ENCODE measurements at places on chromosomes 2 and 18. TPM values are rescaled to one million over a fixed set of nuclear protein-coding genes. Genes with fewer than 3 reads are reported as not detected.

The DSEL gene
- 4.9 TPM for total RNA-seq

The GKN2 gene
- not detected for total RNA-seq

The PDCD1 gene
- 0.42 TPM for total RNA-seq

DNA sequence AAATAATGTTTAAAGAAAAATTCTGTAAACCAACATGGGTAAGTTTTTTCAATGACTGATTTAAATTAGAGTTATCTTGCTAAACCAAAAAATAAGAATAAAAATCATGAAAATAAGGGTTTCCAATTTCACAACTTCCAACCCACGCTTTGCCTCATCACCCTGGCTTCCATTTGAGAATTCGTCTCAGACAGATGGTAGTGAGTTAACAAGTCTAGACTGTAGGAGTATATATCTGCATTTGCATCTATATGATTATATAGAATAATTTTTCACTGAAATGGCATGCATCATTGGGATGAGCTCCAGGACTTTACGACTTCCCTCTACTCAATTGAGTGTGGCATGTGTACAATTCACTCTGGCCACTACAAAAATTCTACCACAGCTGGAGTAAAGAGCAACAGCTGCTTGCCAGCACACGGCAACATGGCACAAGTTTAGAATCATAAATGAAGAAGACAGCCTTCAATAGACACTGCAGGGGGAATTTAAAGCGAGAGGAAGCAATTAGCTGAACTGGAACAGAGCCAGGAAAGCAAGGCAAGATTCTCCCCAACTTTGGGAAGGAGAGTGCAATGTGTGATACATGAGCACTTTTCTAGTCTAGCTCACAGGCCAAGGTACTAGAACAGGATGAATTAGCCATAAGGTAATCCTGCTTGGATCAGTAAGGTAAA is 1673.5 kb upstream of the CELF4 start:
- no peak for DNase-seq

GRCh38 chr2:227864161-227864756 is 7.2 kb upstream of the DAW1 start:
- DNase-seq = no peak

DNA sequence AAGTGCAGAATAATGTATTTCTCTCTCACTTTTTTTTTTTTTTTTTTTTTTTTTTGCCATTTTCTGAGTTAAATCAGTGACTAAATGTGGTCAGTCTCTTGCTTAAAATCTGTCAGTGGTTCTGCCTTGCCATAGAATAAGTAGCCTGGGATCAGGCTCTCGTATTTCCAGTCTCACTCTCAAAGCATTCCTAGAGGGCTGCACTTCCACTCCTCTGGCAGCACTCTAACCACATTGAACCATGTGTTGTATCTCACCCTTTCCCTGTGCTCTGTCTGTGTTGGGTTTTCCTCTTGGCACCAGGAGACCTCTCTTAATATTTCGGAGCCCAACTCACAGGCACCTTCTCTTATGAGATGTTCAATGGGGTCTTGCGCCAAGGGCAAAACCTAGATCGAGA is 304.4 kb downstream of the CTNNA2 start:
- DNase-seq = no peak

GRCh38 chr2:43085929-43086328 is 140.5 kb downstream of the ZFP36L2 start:
- no peak for DNase-seq

GRCh38 chr2:219638948-219639755 is 11.7 kb downstream of the SLC4A3 start:
- peak; percentile 78 for DNase-seq

DNA sequence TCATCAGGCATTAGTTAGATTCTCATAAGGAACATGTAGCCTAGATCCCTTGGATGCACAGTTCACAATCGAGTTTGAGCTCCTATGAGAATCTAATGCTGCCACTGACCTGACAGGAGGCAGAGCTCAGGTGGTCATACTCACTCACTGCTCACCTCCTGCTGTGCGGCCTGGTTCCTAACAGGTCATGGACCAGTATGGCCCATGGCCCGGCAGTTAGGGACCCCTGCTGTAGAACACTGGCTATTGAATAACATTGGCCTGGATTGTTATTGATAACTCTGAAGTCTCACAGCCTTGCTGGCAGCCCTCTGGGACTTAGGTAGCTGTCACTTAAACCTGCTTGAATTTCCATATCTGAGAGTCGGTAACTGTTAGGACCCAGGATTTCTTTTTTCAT is 114.5 kb upstream of the ALPP start:
- DNase-seq = no peak

DNA sequence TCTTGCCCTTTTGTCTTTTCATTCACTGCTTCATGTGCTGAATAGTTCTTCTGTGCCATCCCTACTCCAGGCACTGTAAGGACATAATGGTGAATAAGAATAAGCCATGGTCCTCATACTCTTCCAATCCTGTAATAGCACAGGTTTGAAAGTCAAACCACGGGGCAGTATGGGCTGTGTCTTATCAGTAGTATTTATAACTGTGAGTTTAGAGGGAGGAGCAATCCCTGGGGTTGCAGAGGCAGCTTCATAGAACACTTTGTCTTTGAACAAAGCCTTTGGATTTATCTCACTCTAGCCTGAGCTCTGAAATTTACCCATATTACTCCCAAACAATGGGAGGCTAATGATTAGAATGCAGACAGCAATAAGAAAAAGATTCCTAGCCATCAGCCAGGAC is 30.2 kb upstream of the ALK start:
- DNase-seq = no peak

DNA sequence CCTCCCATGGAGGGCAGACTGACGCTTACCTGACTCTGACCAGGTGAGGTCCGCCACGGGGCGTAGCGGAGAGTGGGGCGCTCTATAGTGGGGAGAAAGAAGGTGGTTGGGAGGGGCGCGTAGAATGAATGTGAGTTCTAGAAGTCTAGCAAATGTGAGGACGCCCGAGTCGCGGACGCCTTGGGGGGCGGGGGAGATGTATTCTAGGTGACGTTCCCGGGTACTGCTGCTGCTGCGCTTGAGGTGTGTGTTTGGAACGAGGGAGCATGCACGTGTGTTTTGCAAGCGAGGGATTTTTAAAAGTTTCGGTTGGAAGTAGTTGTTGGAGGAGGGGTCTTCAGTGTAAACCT is 758 bp downstream of the RIF1 start:
- DNase-seq = no peak

All from lower leg skin (tissue), 4 donors.